ENCODE measurements at places on chromosomes 12 and 14.

GRCh38 chr14:85079842-85080730 is 449.9 kb upstream of the FLRT2 start:
- DNase-seq: no peak

- DNase-seq: no peak
Measured at GRCh38 chr12:90589956-90590355, 365.0 kb downstream of the CCER1 start.

DNA sequence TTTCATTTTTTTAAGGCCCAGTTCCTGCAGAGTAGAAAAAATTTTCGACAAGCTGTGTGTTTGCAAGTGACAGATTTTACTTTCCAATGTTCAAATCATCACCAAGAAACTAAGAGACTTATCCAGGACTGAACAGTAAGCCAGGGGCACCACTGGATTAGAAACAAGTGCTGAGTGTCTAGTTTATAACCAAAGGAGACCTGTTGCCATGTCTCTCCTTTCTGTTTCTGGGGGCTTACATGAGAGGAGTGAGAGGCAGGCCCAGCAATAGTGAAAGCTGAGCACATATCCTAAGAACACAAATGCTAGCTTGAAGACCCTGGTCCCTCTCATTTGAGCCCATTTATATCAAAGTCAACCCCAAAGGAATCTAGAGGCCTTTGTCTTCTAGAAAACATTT is 2.9 kb downstream of the IFNG start:
- no peak for DNase-seq

DNA sequence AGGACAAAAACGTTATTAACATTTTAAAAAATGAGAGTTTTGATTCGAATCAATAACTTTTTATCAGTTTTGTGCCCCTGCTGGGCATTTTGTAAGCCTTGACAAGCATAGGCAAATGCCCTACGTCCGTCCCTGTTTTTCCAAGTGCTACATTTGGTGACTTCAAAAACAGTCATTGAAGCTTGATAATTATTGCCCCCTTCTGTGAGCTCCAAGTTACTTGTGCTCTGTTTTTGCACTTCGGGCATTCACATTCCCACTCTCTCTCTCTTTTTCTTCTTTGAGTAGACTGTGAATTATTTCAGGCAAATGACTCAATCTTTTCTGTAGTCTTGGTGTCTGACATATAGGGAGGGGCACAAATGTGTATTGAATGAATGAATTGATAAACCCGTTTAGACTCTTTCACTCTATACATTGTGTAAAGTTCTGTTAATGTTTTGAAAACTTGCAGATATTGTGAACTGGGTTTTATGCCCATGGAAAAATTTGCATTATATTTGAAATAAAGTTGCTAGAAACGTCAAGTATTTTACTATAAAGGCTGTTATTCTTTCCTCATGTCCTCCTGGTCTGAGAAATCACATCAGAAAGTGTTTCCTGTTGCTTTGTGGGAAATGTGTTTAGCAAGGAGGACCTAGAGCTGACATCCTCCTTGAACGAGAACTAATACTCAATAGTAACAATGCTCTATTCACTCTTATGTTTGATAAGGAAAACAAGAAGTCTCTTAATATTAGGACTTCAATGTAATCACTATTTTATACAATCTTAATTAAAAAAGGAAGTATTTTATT is 1.4 kb downstream of the APAF1 start:
- no peak for DNase-seq

- DNase-seq: peak; percentile 1
Measured at GRCh38 chr12:38384816-38385378, 68.3 kb downstream of the ALG10B start.

GRCh38 chr14:94952097-94952496 is 182.2 kb upstream of the GSC start:
- no peak for DNase-seq

DNA sequence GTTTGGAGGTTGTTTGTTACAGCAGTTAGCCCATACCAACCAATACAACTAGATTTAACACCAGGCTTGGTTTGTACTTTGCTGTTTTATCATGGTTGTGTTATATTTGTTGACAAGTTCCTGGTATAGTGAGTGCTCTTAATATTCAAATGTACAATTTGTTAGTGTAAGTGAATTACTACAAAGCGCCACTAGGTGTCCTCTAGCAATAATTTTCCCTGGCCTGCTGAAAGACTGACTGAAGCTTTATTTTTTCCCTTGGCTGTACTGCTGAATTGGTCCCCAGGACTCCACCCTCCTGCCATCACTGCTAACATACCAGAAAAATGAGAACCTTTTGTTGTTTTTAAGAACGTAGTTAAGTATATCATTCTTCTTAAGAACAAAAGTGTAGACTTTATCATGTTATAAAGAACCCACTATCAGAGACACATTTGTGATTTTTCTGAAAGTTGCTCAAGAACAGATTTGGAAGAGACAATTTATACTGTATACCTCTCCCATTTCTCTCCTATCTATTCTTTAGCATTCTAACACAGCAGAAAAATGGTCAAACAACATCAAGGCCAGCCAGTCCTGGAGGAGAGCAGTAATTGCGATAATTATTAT is 75.3 kb upstream of the FAR2 start:
- no peak for DNase-seq
